Mesothelial cell of epicardium (in vitro differentiated cells): ENCODE measurements at places on chromosomes 5 and 9. TPM values are rescaled to one million over a fixed set of nuclear protein-coding genes. Genes with fewer than 3 reads are reported as not detected.

The NME5 gene
- total RNA-seq: 2.4 to 3.4 TPM (median 2.7 TPM) in 3 replicates

The TLX3 gene
- total RNA-seq: not detected in 3 replicates

The WDR38 gene
- not detected in 3 replicates for total RNA-seq

The FRRS1L gene
- 12.4 to 14.6 TPM (median 14.4 TPM) in 3 replicates for total RNA-seq

The TAF11L5 gene
- not detected in 3 replicates for total RNA-seq

The OSTF1 gene
- 10.5 to 13.3 TPM (median 10.7 TPM) in 3 replicates for total RNA-seq

The PCDHGA5 gene
- 0.51 to 0.66 TPM (median 0.52 TPM) in 3 replicates for total RNA-seq

DNA sequence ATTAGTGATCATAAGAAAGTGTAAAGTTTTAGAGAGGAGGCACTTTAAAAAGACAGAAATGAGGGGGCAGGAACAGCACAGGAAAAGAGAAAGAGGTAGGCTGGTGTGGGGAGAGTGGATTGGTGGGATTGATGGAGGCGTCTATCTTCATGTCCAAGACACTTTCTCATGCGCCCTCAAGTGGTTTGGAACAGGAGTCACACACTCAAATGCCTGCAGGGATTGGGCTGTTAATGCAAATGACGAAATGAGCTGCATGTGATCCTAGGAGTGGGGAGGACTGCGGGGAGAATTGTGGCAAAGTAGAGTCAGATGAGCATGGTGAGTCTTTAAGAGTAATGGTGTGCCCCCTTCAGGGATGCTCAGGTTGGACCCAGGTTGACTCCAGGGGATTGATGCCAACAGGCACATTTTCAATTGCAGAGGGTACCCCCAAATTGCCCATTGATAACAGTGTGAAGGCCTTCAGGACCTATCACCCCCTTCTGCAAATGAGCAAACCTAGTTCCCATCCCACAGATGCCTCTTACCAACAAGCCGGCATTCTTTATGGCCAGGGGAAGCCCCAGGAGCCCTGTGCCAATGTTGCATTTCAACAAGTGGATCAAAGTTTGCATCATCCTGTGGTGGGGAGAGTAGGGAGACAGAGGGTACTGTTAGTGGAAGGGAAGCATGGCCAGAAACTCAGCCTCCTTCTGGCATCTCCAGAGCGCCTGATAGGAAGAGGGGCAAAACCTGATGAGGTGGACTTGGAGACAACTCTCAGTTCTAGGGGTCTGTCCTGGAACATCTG, 5.3 kb downstream of the SLC36A3 start:
- H3K27ac ChIP-seq: no peak overlapping the region
- peaks cover 10% of the 10 kb centered on the region for H3K27me3 ChIP-seq
- DNase-seq: no peak
- H3K4me1 ChIP-seq: peaks cover 12% of the 10 kb centered on the region

- H3K4me3 ChIP-seq: no peak overlapping the region
- H3K27ac ChIP-seq: no peak overlapping the region
- peaks cover 11% of the 10 kb centered on the region for H3K4me1 ChIP-seq
- no peak for DNase-seq
- no peaks in the 10 kb centered on the region for H3K36me3 ChIP-seq
- H3K27me3 ChIP-seq: peaks cover 40% of the 10 kb centered on the region
These were observed 127.6 kb downstream of the HSD17B3 start for GRCh38 chr9:96174371-96174770.

DNA sequence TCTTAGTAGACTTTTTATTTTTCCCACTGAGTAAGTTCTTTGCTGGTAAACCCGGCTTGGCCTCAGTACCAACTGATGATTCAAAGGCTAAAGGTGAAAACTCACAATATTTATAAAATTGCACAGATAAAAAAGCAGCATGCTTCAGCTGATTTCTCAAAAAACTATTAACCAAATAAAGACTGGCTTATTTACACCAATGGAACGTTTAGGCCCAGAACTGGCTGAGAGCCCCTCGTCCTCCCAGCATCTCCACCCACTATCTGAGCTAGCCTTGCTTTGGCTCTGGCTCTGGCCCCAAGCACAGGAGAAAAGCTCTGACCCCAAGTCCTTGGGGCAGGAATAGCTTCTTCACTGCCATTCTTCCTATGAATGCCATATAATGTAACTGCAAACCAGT, 68.5 kb downstream of the SPTLC1 start:
- H3K4me3 ChIP-seq: no peak overlapping the region
- H3K4me1 ChIP-seq: no peaks in the 10 kb centered on the region
- H3K36me3 ChIP-seq: peaks cover 70% of the 10 kb centered on the region
- H3K27me3 ChIP-seq: no peaks in the 10 kb centered on the region
- no peak overlapping the region for H3K27ac ChIP-seq

GRCh38 chr5:7606840-7607465, 211.0 kb downstream of the ADCY2 start:
- peaks cover 6% of the 10 kb centered on the region for H3K4me1 ChIP-seq
- no peak for DNase-seq
- H3K27ac ChIP-seq: peak overlapping the region; percentile 1
- no peak overlapping the region for H3K4me3 ChIP-seq
- no peaks in the 10 kb centered on the region for H3K27me3 ChIP-seq

DNA sequence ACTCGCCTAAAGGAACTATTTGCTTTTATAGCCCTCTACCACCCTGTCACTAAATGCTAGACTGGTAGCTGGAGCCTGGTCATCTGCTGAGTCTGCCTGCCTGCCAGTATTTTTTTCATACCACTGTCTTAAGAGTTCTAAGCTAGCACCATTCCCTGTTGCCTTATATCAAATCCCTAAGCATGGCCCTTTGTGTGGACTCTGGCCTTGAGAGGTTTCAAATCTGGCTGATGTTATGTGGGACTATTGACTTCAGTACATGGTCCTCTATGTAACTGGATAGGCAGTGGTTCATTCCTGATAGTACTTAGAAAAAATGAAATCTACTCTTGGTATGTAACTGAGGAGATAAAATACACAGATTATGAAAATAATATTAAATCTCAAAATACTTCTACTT, 103.5 kb downstream of the PLCXD3 start:
- DNase-seq: no peak
- H3K4me1 ChIP-seq: peaks cover 3% of the 10 kb centered on the region
- H3K27me3 ChIP-seq: no peaks in the 10 kb centered on the region
- H3K36me3 ChIP-seq: no peaks in the 10 kb centered on the region
- no peak overlapping the region for H3K4me3 ChIP-seq
- no peak overlapping the region for H3K27ac ChIP-seq

DNA sequence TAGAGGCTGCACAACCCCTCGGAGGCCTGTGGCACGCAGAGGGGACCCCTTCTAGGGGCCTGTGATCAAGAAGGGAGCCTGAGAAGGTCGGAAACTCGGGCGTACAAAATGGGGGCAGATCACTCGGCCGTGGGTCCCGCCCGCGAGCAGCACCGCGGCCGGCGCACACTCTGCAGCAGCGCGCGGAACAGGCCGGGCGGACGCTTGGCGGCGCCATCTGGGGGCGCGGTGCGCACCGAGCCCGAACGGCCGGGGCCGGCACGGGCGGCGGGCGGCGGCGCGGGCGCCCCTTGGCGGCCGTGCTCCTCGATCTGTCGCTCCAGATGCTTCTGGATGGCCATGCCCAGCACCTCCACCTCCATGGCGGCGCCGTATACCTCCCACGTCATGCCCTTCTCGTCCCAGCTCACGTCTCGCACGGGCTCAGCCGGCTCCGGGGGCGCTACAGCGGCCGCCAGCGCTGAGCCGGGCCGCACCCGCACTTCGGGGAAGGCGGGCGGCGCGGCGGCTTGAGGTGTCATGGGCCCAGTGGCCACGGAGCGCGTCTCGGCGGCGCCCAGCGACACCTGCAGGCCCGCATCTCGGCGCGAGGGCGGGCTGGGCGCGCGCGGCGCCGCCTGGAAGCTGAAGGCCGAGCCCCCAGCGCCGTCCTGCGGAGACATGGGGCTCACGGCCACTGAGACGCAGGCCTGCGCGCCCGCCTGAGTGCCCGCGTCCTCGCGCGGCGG, 13.1 kb downstream of the GPRIN1 start:
- H3K27me3 ChIP-seq: peaks cover 40% of the 10 kb centered on the region
- no peak for DNase-seq
- H3K36me3 ChIP-seq: no peaks in the 10 kb centered on the region
- H3K27ac ChIP-seq: no peak overlapping the region

DNA sequence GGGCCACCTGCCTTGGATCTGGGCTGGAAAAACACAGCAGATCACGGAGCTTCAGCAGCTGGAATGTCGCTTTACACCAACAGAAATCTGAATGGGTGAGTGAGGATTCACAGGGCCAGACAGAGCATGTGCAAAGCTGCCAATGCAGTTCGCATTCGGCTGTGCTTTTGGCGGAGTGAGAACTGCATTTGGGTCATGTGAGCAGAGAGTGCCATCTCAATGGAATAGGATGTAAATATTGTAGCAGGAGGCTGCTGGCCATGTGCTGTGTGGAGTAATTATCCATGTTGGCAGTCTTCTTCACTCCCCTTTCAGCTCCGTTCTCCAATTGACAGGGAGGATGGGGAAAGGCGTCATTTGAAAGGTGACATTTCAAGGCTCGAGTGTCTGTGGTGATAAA, at the start of gene ANKRD55:
TSS of gene ANKRD55 (minus strand) at position 101 of the 400 bp plus-strand sequence. CDS start 417 bp downstream, outside the sequence.
- no peaks in the 10 kb centered on the region for H3K36me3 ChIP-seq
- H3K4me3 ChIP-seq: no peak within 1 kb of the TSS
- peaks cover 21% of the 10 kb centered on the region for H3K4me1 ChIP-seq
- H3K27ac ChIP-seq: no peak within 1 kb of the TSS
- H3K27me3 ChIP-seq: no peaks in the 10 kb centered on the region

GRCh38 chr5:76204713-76205112, 121.5 kb downstream of the SV2C start:
- H3K4me3 ChIP-seq: no peak overlapping the region
- H3K27ac ChIP-seq: peak overlapping the region; percentile 85
- H3K27me3 ChIP-seq: no peaks in the 10 kb centered on the region
- no peak for DNase-seq

DNA sequence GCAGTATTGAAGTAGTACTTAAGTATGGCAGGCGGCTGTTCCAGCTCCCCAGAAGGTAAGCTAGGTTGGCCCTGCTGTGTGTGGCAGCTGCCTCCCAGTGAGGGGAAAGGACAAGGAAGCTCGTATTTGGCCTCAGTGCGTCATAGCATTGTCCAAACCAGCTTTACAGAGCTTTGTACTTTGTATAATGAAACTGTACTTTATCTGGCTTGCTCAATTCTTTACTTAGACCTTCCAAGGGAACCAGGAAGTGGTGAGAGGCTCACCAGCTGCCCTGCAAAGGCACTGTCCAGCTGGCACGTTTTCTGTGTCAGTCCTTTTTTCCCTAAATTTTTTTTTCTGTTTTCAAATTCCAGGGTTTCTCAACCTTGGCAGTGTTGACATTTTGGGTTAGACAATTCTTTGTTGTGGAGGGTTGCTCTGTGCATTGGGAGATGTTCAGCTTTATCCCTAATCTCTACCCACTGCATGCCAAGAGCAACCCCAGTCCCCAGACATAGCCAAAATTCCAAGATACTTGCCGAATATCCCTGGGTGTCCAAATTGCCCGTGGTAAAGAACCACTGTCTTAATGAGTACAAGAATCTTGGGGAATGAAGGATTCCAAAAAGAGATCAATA, 474.5 kb downstream of the LRRC70 start:
- peaks cover 10% of the 10 kb centered on the region for H3K4me1 ChIP-seq
- H3K36me3 ChIP-seq: no peaks in the 10 kb centered on the region
- DNase-seq: no peak
- no peaks in the 10 kb centered on the region for H3K27me3 ChIP-seq

GRCh38 chr5:56440871-56441740, 208.0 kb upstream of the ANKRD55 start:
- no peak for DNase-seq
- H3K4me1 ChIP-seq: peaks cover 12% of the 10 kb centered on the region
- no peaks in the 10 kb centered on the region for H3K27me3 ChIP-seq
- no peak overlapping the region for H3K27ac ChIP-seq

DNA sequence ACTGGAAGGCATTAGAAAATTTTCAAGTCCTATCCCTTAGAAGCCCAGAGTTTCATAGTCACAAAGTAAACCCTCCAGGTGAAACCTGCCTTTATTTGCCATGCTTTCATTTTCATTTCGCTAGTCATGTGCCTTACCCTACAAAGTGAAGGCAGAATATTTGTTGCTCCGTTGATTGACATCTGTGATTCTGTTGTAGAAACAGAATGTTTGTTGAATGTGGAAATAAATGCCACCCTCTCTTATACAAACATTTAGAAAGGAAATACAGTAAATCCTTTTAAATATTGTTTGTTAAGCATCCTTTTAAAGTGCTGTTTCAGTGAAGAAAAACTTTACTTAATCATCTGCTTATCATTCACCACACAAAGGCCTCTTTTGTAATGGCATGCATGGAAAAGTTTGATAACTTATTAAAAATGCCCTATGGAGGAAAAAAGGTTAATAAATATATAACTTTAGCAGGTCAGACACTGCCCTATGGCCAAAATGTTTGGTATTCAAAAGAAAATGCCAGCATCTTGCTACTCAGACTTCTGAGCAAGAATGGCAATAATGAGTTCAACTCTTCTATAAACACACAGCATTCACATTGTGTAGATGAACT, 34.3 kb upstream of the CAST start:
- H3K36me3 ChIP-seq: no peaks in the 10 kb centered on the region
- H3K4me3 ChIP-seq: no peak overlapping the region
- no peaks in the 10 kb centered on the region for H3K27me3 ChIP-seq
- DNase-seq: no peak
- H3K27ac ChIP-seq: peak overlapping the region; percentile 10
- H3K4me1 ChIP-seq: peaks cover 47% of the 10 kb centered on the region

- no peak for DNase-seq
- H3K4me1 ChIP-seq: peaks cover 3% of the 10 kb centered on the region
- H3K4me3 ChIP-seq: no peak overlapping the region
- no peak overlapping the region for H3K27ac ChIP-seq
- no peaks in the 10 kb centered on the region for H3K36me3 ChIP-seq
These were observed 47.5 kb upstream of the SH3PXD2B start for GRCh38 chr5:172501708-172502320.

- no peaks in the 10 kb centered on the region for H3K4me1 ChIP-seq
- H3K36me3 ChIP-seq: no peaks in the 10 kb centered on the region
- H3K27me3 ChIP-seq: peaks cover 2% of the 10 kb centered on the region
- no peak overlapping the region for H3K27ac ChIP-seq
- no peak overlapping the region for H3K4me3 ChIP-seq
These were observed 176.9 kb upstream of the WWC1 start for GRCh38 chr5:168114444-168115017.

DNA sequence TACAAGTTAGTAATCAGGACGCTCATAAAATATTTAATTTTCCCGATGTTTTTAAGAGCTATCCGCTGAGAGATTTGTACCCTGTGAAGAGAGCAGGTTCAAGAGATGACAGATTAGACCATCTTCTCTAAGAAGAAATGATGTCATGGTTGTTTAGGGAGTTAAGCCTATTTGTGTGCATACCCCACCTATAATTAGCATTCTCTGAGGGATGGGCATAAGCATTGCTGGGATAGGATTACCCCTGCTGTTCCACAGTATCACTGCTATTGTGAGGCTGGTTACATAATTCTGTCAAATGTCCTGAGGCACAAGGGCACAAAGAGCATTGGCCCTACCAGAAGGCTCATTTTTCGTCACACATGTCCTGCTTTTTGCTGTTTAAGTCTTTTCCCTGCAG, 687.0 kb downstream of the CETN3 start:
- no peaks in the 10 kb centered on the region for H3K36me3 ChIP-seq
- no peak overlapping the region for H3K27ac ChIP-seq

DNA sequence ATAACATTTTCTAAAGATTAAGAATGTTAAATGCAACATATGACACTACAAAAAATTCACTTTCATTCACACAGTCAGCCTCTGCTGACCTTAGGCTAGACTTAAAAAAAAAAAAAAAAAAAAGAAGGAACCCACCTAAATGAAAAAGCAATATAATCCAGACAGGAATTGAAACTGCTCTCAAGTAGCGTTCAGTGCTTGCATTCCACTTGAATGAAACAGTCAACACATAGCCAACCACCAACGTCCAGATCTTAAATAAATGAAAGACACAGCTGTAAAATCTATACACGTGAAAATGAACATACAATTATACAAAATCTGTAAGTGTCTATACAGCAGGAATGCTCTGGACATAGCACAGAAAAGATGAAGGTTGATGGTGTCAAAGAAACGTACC, 11.4 kb downstream of the TMEM245 start:
- DNase-seq: no peak
- no peaks in the 10 kb centered on the region for H3K27me3 ChIP-seq
- no peak overlapping the region for H3K4me3 ChIP-seq
